ENCODE measurements at places on chromosomes 5 and 9.

DNA sequence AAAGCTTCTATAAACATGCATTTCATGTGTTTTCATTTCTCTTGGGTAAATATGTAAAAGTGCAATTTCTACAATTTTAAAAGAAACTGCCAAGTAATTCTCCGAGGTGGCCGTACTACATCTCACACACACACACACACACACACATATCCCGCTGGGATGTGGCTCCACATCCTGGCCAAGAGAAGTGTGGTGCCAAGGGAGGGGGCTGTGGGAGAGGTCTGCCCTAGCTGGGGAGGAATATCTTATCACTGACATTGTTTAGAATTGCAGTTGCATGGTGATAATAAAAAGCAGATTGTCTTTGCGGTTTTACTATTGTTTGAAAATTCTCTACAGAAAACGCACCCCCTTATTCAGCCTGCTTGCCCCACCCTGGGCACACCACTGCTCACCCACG is 558.4 kb downstream of the BNC2 start:
- DNase-seq: no peak

GRCh38 chr5:170832241-170832640 is 29.6 kb upstream of the RANBP17 start:
- no peak for DNase-seq

DNA sequence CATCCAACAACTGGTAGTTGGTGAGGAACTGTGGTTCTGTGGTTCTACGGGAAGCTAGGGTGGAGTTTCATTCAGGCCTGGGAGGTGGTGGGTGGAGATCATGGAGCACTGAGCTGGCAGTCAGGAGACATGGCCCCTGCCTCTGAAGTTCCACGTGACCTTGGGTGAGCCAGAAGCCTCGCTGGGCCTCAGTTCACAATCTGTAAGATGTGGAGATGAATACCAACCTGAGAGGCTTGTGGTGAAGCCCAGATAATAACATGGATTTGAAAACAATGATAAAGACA is 177.9 kb downstream of the MACROH2A1 start:
- no peak for DNase-seq

DNA sequence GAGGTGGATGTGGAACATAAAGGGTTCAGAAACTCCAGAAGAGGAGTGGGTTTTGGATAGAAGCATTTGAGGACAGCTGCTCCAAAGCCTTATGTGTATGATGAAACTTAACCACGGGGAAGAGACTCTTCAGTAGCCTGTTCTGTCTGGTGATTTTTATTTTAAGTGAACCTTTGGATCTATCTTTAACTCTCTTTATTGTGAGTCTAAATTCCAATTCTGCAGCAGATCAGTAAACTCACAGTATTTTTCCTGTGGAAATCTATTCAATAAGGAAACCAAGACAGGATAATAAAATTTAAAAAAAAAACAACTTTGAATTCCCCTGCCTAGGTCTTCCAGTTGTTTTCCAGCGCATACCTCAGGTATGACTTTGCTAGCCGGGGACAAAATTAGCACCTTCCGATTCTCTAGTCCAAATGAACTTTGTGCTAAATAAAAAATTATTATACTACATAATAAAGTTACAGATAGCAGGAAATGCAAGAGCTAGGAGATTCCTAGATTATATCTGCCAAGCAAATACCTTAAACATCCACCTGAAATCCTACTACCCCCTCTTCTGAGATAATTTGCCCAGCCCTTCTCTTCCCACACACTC is 101.9 kb downstream of the NLN start:
- DNase-seq: no peak

- DNase-seq: no peak
Measured at GRCh38 chr9:71879644-71880174, 31.3 kb downstream of the ABHD17B start.
